ENCODE measurements at places on chromosomes 12 and 14. TPM values are rescaled to one million over a fixed set of nuclear protein-coding genes. Genes with fewer than 3 reads are reported as not detected.

Gene ZFHX2
- 7.4 TPM for polyA plus RNA-seq

Gene TDRD9
- 3.8 TPM for polyA plus RNA-seq

Gene PTPRB
- 17.6 TPM for polyA plus RNA-seq

Gene LMO3
- 2.0 TPM for polyA plus RNA-seq

Gene TAS2R43
- 0.19 TPM for polyA plus RNA-seq

- no peak for DNase-seq
These were observed 65.3 kb downstream of the PRIMA1 start for GRCh38 chr14:93723001-93723400.

DNA sequence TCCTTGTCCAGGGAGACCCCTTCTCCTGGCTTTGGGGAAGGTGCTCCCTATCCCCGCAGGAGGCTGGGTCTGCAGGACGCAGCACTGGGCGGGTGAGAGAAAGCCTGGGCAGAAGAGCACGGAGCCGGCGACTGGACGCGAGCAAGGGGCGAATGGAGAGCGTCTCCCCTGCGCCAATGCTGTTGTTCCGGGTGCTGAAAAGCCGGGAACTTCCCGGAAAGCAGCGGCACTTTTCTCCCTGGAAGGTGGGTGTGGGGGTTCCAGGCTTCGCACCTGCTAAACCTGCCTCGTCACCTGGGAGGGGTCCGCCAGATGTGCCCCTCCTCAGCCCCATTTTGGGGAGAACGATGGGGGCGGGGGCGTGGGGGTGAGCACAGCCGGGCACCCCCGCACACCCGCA lies 417.1 kb upstream of the TMTC1 start:
- no peak for DNase-seq

All from renal cortex interstitium (tissue), 15 donors.